ENCODE measurements at places on chromosomes 12 and 14.

DNA sequence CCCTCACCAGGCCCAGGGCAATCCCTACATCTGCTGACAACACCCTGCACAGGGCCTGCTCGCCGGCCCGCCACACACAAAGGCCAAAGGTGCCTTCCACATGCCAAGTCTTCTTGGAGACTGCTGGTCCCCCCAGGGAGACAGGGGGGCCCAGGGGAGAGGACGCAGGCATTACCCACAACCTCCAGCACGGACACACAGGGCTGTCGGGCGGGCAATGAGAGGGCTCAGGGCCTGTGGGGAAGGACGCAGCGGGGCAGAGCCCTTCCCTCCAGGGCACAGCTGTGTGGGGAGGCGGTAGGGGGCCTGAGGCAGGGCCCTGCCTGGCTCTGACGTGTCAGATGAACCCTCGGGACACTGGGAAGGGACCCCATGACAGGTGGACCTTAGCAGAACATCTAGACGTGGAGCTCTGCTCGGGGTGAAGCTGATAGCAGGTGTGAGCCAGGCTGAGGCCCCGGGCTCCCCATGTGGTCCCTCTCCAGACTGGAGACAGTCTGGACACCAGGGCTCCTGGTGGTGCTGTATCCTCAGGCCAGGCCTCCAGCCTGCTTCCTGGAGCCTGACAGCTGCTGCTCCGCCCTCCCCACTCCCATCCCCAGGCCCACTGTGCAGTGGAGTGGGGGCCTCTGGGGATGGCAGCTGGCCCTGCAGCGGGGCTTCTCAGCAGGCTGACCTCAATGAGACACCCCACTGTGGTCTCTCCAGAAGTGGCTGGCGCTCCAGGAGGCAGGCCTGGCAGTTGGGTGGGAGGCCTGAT, 31.6 kb upstream of the NUDT14 start:
- no peak for DNase-seq

DNA sequence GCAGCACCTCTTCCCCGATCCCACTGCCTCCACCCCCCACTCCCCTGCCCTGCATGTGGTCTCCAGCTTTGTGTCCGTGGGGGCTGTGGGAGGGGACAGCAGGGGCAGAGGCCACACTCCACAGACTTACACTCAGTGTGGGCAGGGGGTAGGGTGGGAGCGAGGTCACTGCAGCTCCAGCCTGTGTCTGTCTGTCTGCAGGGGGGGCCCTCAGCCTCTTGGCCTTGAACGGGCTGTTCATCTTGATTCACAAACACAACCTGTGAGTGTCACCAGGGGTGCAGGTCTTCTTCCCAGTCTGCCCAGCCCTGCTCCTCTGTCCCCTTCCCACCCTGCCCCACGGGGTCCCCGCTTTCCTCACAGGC, 6.5 kb downstream of the NOC4L start:
- no peak for DNase-seq

DNA sequence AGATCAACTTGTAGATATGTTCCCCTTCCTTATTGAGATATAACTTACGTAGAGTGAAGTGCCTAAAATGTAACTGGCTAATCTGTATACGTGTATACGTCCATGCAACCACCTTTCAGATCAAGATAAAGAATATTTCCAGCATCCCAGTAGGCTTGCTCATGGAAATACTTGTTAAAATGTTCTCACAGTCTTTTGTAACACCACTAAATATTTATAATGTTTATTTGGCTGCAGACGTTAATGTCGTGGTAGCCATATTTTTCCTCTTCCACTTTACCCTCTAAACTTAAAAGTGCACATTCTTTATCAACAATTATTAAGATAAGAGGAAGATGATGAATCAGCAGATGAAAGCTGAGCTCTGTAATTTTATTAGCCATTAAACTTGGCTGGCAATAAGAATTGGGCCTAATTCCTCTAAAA, 447.4 kb downstream of the AEBP2 start:
- no peak for DNase-seq

GRCh38 chr12:94284859-94285258, 136.5 kb downstream of the PLXNC1 start:
- no peak for DNase-seq

DNA sequence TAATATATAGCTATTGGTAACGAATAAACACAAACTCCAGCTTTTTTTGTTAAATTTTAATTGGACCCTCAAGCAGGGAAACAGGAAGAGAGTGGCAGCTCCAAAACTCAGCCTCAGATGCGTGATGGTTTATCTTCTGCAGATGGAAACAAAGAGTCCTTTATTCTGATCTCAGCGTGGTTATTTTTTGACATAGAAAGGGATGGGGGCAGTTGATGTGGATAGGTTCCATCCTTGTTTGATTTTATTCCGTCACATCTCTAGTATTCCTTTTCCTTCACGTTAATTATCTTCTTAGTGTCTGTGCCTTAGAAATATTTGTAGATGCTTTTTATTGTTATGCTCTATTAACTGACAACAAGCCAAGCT, 447.6 kb upstream of the SEL1L start:
- DNase-seq = no peak

- DNase-seq = no peak
Observed at GRCh38 chr12:109222062-109222461, 87.0 kb downstream of the FOXN4 start.

- DNase-seq = no peak
Observed at GRCh38 chr12:6146951-6147350, 22.5 kb upstream of the VWF start.

DNA sequence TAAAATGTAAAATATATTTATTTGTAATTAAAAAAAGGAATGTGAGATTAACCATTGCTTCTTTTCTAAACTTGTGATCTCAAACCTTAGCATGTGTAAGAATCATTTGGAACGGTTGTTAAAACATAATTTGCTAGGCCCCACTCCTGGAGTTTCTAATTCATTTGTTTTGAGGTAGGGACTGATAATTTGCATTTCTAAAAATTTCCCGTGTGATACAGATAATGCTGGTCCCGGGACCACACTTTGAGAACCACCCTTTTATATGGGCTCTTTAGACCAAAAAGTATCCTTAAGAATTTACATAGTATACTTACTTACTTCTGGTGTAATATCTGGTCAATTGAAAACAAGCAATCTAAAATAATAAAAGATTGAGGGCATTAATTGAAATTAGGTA, 10.9 kb upstream of the SYT10 start:
- no peak for DNase-seq

All from AG10803 (cell line).